Stimulated activated CD8-positive, alpha-beta memory T cell treated with anti-CD3 and anti-CD28 coated beads, Interleukin-12 subunit alpha, Interleukin-12 subunit beta, amount 100 ng/mL, for 4 hours (primary cell): ENCODE measurements at places on chromosomes 5 and 9.

DNA sequence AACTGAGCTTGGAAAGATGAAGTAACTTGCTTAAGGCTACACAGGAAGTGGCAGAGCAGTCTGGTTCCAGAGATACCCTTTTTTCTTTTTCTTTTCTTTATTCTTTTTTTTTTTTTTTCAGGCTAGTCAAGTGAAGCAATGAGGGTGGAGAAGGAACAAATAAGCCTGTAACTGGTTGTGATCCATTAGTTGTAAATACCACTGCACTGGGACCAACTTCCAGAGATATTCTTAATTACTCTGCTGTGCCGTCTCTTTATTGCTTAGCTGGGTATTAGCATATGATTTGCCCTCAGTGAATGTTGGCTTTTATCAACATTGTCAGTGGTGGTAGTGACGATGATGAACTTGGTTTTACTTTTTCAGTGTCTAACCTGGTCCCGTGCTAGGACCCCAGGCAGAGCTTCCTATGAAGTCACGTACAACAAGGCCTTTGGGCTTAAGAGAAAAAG lies 26.7 kb downstream of the LNPEP start:
- DNase-seq = no peak

DNA sequence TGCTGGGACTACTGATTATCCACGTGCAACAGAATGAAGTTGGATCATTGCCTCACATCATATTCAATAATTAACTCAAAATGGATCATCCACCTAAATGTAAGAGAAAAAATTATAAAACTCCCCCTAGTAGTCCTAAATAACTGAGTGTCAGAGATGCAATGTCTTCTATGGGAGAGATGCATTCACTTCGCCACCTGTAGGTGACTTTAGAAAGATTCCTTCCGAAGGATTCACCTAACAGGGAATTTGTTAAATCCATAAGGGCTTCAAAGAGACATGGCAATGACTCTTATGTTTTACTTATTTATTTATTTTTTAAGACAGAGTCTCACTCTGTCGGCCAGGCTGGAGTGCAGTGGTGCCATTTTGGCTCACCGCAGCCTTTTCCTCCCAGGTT lies 526.0 kb downstream of the MTRR start:
- no peak for DNase-seq

- no peak for DNase-seq
Observed at GRCh38 chr9:113796646-113797426, 79.3 kb upstream of the ZNF618 start.

GRCh38 chr5:80192507-80193241 lies 63.2 kb downstream of the SERINC5 start:
- no peak for DNase-seq

- no peak for DNase-seq
Observed at GRCh38 chr9:101590901-101591300, 3.9 kb downstream of the PPP3R2 start.

GRCh38 chr9:97850746-97851445 lies 2.1 kb upstream of the FOXE1 start:
- no peak for DNase-seq
